ENCODE measurements at places on chromosomes 1 and 21.

- DNase-seq = no peak
Observed at GRCh38 chr1:145982010-145982723, 14.2 kb downstream of the TXNIP start.

DNA sequence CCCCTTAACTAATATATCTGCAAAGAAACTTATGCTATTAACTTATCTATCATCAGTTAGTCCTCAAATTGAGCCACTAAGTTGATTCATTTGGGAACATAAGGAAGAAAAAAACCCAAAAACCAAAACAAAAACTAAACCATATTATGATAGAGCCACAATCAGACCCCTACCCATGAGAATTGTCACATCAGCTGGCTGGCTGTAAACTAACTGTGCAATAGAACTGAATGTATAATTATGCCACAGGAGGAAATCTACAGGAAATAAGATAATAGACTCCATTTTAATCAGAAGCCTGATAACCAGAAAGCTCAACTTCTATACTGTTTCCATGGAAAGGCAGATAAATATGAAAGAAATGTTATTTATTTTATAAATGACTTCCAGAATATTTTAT lies 110.0 kb downstream of the RGL1 start:
- DNase-seq = no peak

GRCh38 chr21:38354231-38354630 lies 97.4 kb downstream of the KCNJ15 start:
- no peak for DNase-seq

- DNase-seq = no peak
Observed at GRCh38 chr1:234214129-234214910, 158.9 kb upstream of the COA6 start.

GRCh38 chr1:167629681-167630567 lies at the start of gene RCSD1:
Gene RCSD1, plus strand, starts transcription at chr1:167630232. Its CDS starts 192 bp downstream, at chr1:167630424.
- peak; percentile 65 for DNase-seq

DNA sequence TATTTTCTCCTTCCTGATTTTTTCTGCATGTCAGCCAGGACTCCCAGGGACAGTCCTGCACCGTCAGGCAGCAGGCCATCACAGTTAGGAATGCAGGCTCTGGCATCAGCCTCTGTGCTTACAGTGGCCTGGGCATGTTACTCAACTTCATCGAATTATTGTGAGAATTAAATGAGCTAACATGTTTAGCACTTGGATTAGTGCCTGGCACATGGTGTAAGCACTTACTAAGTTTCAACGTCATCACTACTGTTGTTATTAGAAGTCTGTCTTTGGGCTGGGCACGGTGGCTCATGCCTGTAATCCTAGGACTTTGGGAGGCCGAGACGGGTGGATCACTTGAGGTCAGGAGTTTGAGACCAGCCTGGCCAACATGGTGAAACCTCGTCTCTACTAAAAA lies 45.1 kb downstream of the SCCPDH start:
- no peak for DNase-seq

DNA sequence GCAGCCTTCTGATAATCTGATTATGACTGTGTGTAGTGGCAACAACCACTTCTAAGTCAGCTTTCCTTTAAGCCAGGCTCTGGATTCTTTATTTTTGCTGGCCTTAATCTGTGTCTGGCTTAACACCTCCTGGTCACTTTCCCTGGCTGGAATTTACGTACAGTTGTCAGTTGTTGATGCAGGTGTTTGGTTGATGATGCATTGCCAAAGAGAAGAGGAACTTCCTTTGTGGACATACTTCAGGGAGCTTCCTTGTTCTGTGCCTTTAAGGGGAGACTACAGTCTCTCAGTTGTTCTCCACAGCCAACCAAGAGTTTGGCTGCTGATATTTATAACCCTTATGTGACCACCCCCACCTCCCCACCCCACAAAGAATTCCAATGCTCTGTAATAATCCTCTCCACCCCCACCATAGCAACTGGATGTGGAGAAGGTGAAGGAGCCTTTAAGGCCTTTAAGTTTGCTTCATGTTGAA lies 96.0 kb upstream of the BMP8A start:
- DNase-seq = no peak

- DNase-seq = no peak
Observed at GRCh38 chr1:48164571-48164970, 57.9 kb upstream of the SLC5A9 start.

DNA sequence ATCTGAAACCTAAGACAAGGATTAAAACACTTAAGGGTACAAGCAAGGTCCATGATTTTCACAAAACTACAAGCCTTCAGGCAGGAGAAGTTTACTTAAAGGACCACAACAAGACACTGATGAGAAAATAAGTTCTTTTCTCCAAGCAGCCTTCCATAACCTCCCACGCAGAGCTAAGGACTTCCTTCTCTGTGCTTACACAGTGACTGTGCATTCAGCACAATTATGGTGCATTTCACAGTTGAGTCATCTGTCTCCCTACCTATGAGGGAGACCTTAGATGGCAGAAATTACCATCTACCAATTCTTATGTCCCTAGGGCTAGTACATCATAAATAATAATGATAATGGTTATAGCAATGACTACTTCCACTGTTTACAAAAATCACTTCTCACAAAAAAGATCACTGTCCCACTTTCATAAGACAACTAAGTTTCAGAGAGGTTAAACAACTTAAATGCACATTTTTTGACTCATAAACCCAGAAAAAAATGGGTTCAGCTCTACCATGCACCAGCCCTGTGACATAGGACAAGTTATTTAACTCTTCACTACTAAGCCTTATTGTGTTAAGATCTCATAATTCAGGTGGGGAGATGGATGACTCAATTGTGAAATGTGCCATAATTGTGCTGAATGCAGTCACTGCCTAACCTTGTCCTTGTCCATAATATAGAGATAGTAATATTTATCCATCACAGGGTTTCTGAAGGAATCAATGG lies 45.3 kb downstream of the TARBP1 start:
- peak; percentile 5 for DNase-seq

DNA sequence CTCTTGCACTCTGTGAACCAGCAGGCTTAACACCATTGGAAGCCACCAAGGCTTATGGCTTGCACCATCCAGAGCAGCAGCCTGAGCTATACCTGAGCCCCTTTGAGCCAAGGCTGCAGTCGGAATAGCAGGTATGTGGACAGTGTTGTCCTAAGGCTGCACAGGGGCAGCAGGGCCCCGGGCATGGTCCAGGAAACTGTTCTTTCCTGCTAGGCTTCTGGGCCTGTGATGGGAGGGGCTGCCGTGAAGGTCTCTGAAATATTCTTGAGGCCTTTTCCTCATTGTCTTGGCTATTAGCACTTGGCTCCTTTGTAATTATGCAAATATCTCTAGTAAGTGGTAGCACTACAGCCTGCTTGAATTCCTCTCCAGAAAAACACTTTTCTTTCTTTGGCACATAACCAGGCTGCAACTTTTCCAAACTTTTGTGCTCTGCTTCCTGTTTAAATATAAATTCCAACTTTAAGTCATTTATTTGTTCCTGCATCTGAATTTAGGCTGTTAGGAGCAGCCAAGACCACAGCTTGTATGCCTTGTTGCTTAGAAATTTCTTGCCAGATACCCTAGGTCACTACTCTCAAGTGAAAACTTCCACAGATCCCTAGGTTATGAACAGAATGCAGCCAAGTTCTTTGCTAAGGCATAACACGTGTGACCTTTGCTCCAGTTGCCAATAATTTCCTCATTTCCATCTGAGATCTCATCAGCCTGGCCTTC lies 5.2 kb downstream of the KRTAP20-4 start:
- DNase-seq = no peak

DNA sequence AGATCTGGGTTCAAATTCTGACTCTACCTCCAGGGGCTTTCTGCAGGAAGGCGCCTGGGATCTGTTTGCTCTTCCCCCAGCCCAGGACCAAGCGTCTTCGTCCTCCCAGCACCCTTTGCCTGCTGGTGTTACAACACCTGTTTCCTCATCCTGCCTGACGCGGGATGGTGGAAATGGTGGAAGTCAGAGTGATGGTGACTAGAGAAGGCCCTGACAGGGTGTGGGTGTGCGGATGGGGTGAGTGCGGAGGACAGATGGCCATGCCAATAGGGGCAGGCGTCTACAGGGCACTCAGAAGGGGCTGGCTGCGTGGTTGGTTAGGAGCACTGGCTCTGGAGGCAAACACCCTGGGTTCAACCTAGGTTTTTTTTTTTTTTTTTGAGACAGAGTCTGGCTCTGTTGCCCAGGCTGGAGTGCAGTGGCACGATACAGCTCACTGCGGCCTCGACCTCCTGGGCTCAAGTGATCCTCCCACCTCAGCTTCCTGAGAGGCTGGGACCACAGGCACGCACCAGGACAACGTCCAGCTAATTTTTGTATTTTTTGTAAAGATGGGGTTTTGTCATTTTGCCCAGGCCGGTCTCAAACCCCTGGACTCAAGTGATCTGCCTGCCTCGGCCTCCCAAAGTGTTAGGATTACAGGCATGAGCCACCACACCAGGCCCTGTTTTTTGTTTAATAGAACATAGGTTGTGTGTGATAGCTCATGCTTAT lies 1.5 kb downstream of the THEMIS2 start:
- DNase-seq = peak; percentile 45

DNA sequence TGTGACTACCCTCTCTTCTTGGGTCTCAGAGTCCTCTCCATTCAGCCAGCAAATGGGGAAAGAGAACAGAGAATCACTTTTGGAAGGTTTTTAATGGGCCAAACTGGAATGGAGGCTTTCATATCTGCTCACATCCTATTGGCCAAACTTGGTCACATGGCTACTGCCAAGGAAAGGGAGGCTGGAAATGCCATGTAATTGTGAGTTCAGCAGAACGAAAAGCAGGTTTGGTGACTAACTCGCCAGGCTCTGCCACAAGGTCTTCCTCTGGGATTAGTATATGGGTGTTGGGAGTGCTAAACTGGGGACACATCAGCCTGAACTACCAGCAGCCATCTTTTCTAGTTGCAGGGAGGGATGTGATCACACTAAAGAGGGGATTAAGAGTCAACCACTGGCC lies 19.2 kb downstream of the RD3 start:
- no peak for DNase-seq

- DNase-seq = no peak
Observed at GRCh38 chr1:70893381-70893780, 154.2 kb downstream of the PTGER3 start.

DNA sequence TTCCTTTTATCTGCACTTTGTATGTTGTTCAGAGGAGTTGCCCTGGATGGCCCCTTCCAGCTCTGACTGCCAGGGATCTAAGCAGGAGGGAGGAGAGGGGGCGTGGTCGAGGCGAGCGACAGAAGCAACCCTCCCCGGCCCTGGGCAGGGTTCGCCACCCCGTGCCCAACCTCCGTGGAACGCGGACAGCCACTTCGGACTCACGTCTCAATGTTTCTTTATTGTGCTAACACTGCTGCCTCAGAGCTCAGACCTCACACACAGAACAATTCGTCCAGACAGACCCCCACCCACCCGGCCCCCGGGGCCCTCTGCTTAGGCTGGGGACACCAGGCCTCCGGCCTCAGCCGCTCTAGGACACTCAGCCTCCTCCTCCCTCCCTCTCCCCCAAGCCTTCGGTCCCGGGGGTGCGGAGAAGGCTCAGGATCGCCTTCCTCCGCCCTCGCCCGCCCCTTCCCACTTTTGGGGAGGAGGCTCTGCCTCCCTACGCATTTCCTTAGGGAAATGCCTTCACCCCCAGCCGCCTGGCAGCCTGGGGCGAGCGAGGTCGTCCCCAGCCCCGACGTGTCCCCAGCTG lies 8.3 kb downstream of the VSIG8 start:
- peak; percentile 23 for DNase-seq

- DNase-seq = no peak
Observed at GRCh38 chr1:221031458-221032203, 152.4 kb downstream of the HLX start.

DNA sequence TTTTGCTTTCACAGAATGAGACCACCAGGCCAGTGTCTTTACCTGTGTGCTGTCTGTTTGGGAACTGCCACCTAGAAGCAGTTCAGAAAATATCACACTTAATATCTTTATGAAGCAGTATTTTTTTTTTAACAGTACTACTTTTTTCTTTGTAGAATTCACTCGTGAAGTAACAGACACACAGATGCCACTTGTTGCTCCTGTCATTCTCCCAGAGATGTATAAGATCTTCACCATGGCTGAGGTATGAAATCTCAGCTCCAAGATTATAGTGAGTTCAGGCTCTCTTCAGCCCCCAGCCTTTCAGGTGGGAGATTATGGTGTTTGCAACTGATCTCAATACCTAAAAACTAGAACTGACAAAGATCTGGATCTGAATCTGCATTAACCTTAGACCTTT lies 23.0 kb downstream of the IPO9 start:
- no peak for DNase-seq

DNA sequence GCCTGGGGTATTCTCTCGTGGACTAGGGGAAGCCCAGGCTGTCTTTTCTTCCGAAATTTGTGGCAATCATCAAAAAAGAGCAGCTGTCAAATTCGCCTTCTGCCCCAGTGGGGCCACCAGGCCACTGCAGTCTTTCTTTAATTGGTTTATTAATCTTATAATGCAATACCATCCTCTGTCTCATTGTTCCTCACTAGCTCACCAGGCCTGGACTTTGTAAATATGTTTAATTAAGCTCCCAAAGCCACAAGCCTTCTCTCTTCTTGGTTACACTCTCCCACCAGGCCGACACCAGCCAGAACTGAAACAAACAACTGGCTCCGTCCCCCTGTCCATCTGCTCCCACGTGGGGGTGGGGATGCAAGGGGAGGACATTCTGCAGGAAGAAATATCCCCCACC lies 22.0 kb upstream of the CAMK1G start:
- no peak for DNase-seq

DNA sequence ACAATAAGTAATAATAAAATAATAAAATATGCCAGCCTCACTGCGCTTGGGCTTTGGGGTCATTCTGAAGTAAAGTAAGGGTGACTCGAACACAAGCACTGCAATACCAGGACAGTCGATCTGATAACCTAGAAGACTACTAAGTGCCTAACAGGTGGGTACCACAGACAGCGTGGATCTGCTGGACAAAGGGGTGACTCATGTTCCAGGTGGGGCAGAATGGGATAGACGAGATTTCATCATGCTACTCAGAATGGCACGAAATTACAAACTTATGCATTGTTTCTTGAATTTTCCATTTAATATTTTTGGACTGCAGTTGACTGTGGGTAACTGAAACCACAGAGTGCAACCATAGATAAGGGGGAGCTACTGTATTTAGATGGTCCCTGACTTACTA lies 221.1 kb upstream of the GREM2 start:
- DNase-seq = no peak

- DNase-seq = no peak
Observed at GRCh38 chr1:226697929-226698544, 41.0 kb downstream of the ITPKB start.

- DNase-seq = no peak
Observed at GRCh38 chr1:108531444-108531843, 28.5 kb upstream of the EEIG2 start.

DNA sequence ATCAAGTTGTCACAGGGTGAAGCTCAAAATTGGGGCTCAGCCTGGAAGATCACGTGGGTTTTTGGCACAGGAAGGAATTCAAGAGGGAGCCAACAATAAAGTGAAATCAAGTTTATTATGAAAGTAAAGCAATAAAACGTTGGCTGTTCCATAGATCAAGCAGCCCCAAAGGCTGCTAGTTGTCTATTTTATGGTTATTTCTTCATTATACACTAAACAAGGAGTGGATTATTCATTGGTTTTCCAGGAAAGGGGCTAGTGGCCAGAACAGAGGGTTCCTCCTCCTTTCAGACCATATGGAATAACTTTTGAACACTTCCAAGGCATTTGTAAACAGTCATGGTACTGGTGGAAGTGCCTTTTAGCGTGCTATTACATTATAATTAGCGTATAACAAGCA lies 723.5 kb upstream of the ADAMTS5 start:
- DNase-seq = no peak
